Activated CD4-positive, alpha-beta T cell treated with anti-CD3 and anti-CD28 coated beads for 24 hours (primary cell): ENCODE measurements at places on chromosomes 5 and 9.

DNA sequence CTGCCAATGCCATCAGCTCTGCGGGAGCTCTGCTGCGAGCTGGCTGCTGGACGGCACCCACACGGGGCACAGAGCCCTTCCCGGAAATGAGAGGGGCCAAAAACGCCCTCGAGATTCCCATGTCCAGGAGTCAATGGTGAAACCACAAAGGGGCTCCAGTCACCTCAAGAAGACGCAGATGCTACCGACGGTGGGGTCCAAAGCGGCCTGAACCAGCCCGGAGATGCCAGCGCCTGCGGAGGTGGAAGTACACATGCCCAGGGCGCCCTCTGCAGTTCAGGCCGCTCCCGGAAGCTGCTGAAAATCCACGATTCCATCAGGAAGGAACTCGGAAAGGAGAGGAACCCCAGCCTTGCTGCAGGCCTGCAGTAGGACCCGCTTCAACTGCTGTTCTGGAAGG, 82.4 kb upstream of the SELENOP start:
- no peak for DNase-seq

DNA sequence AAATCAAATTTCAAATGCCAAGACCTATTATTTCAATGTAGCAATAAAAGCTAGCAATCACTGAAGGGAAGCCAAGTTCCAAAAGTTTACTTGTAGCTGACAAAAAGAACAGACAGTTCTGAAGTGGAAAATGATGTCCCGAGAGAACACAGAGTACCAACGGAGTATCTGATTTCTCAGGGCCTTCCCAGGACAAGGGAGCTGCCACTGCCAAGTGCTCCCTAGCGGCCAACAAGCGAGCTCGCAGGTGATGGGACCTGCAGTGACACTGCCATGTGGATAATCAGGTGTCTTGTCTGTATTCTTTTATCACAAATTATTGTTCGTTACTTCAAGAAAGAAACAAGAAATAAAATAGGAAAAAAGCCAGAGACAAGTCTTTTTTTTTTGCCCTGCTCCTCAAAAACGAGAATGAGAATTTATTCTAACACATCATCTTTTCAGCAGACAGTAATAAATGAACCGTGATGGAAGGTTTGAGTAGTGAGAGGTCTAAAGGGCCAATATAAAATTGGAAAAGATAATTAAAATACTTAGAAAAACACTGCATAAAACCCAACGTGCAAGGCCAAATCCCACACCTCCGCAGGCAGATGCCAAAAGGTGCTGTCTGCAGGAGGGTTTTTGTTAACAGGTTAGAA, 159.4 kb downstream of the MYO10 start:
- no peak for DNase-seq

- DNase-seq, result no peak
Observed at GRCh38 chr9:136230365-136230764, 15.2 kb downstream of the QSOX2 start.

- DNase-seq, result no peak
Observed at GRCh38 chr5:61966296-61966955, 339.6 kb upstream of the KIF2A start.

GRCh38 chr5:143248822-143249579, 154.5 kb downstream of the NR3C1 start:
- DNase-seq, result no peak

DNA sequence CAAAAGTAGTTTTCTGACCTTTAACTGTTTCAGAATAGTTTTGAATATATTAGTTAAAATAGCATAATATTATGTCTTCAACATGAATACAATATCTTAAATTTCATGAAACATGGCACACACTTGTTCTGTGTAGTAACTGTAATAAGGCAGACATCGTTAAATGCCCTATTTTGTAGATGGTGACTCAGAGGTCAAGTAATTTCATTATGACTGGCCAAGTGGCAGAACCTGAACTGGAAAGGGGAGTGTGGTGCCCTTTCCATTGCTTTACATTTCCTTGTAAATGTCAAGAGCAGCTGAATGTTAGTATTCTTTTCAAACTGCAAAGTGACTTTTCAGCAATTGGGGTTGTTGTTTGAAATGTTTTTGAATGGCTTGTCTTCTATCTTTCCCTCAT, 201.2 kb upstream of the CDKN2B start:
- DNase-seq, result no peak

DNA sequence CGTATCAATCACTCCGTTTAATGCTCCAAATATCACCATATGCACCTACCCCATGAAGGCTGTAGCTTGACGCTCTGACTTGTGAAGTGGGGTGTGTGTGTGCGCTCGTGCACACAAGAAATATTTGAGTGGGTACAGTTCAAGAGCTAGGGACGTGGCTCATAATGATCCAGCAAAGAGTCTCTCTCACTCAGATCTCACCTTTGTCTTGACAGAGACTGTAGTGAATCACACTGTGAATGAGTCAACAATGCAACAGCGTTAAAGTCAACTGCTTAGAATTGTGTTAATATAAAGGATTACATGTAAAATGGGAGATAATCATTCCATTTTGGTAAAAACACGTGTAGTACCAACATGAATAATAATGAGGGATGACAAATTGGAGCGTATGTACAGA, 119.4 kb downstream of the MED27 start:
- DNase-seq, result no peak
